Aorta (tissue), 5 donors: ENCODE measurements at places on chromosomes 4 and X.

GRCh38 chr4:158253350-158253980 is 43.2 kb downstream of the TMEM144 start:
- H3K27me3 ChIP-seq, result no peaks in the 10 kb centered on the region
- no peaks in the 10 kb centered on the region for H3K4me1 ChIP-seq
- H3K4me3 ChIP-seq, result no peak overlapping the region
- H3K36me3 ChIP-seq, result no peaks in the 10 kb centered on the region
- no peak for DNase-seq

- H3K27ac ChIP-seq, result no peak overlapping the region
- DNase-seq, result no peak
- no peaks in the 10 kb centered on the region for H3K4me1 ChIP-seq
- H3K27me3 ChIP-seq, result no peaks in the 10 kb centered on the region
Observed at GRCh38 chr4:181083757-181084361, 1159.3 kb upstream of the TENM3 start.

GRCh38 chr4:35228313-35228712 is 1016.0 kb downstream of the ARAP2 start:
- H3K27me3 ChIP-seq, result no peaks in the 10 kb centered on the region
- no peak overlapping the region for H3K27ac ChIP-seq
- H3K36me3 ChIP-seq, result no peaks in the 10 kb centered on the region
- no peaks in the 10 kb centered on the region for H3K4me1 ChIP-seq
- H3K4me3 ChIP-seq, result no peak overlapping the region
- DNase-seq, result no peak

DNA sequence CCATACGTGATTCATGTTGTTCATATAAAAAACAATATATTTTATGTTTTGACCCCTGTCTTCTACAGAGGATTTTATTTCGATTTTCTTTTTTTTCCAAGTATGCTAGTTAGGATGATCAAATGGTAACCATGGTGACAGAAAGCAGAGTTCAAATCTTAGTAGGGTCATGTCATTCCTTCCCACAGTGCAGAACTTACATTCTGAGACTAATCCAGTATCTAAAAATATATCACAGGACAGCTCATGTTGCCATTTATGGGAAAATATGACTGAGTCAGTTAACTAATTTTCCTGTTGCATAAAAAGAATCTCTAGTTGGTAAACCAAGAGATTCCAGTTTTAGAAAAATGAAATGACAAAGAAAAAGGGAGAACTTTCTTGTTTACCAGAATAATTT is 209.5 kb downstream of the PARM1 start:
- H3K27me3 ChIP-seq, result no peaks in the 10 kb centered on the region
- no peaks in the 10 kb centered on the region for H3K36me3 ChIP-seq
- H3K4me3 ChIP-seq, result no peak overlapping the region
- no peak for DNase-seq
- no peak overlapping the region for H3K27ac ChIP-seq
- no peaks in the 10 kb centered on the region for H3K4me1 ChIP-seq

GRCh38 chr4:11768251-11768972 is 339.7 kb upstream of the HS3ST1 start:
- H3K4me1 ChIP-seq, result no peaks in the 10 kb centered on the region
- no peaks in the 10 kb centered on the region for H3K27me3 ChIP-seq
- no peak overlapping the region for H3K4me3 ChIP-seq
- no peak for DNase-seq

GRCh38 chrX:69600182-69600581 is 15.7 kb upstream of the EDA start:
- no peak for DNase-seq
- no peaks in the 10 kb centered on the region for H3K27me3 ChIP-seq
- no peak overlapping the region for H3K4me3 ChIP-seq
- H3K4me1 ChIP-seq, result no peaks in the 10 kb centered on the region
- H3K36me3 ChIP-seq, result no peaks in the 10 kb centered on the region

DNA sequence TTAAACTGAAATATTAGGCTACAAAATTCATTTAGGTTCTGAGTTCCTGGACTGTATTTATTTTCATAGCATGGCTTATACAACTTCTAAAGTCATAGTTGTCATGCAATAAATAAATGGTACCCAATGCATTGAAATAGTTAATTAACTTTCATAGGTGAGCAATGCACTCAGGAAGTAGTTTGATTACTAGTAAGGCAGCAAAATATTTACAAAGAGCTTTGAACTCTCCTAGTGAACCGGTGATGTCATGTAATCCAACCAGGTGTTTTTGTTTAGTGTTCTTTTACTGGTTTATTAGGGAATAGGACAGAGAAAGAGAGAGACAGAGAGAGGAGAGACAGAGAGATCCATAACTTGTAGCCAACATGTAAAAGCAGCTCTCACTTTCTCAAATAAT is 228.6 kb upstream of the CTSO start:
- no peaks in the 10 kb centered on the region for H3K4me1 ChIP-seq
- no peaks in the 10 kb centered on the region for H3K36me3 ChIP-seq
- H3K27ac ChIP-seq, result no peak overlapping the region
- DNase-seq, result no peak

- H3K27ac ChIP-seq, result no peak overlapping the region
- no peaks in the 10 kb centered on the region for H3K36me3 ChIP-seq
- DNase-seq, result no peak
- no peaks in the 10 kb centered on the region for H3K27me3 ChIP-seq
- H3K4me3 ChIP-seq, result no peak overlapping the region
Observed at GRCh38 chr4:147789596-147789995, 57.7 kb downstream of the ARHGAP10 start.
